ENCODE measurements at places on chromosomes 2 and 18.

GRCh38 chr2:179243046-179243445 lies 21.6 kb downstream of the SESTD1 start:
- no peak for DNase-seq

GRCh38 chr2:231332388-231332787 lies 63.1 kb upstream of the B3GNT7 start:
- DNase-seq: no peak

DNA sequence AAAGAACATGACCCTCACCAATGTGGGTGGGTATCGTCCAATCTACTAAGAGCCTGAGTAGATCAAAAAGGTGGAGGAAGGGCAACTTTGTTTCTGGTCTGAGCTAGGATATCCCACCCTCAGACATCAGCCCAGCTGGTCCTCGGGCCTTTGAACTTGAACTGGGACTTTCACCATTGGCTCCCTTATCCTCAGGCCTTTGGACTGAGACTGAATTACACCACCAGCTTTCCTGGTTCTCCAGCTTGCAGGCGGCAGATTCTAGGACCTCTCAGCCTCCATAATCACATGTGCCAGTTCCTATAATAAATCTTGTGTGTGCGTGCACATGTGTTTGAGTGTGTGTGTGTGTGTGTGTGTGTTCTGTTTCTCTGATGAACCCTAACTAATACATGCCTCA lies 10.6 kb downstream of the MGAT4A start:
- no peak for DNase-seq

DNA sequence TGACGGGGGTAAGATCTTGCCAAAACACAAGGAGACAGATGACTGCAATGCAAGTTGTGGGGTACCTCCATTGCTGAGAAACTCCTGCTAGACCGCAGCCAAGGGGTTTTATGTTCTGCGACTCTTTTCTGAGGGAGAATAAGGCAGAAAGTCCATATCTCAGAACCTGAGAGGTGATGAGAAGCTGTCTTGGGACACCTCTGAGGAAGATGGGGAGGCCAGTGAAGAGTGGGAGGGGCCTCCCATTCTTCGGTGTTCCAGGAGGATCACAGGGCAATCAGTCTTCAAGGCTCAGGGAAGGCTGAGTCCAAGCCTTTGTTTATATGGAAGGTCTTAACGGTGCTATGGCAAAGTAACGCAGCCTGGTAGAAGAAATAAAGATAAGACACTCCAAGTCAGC lies 18.0 kb downstream of the CYP27A1 start:
- no peak for DNase-seq

DNA sequence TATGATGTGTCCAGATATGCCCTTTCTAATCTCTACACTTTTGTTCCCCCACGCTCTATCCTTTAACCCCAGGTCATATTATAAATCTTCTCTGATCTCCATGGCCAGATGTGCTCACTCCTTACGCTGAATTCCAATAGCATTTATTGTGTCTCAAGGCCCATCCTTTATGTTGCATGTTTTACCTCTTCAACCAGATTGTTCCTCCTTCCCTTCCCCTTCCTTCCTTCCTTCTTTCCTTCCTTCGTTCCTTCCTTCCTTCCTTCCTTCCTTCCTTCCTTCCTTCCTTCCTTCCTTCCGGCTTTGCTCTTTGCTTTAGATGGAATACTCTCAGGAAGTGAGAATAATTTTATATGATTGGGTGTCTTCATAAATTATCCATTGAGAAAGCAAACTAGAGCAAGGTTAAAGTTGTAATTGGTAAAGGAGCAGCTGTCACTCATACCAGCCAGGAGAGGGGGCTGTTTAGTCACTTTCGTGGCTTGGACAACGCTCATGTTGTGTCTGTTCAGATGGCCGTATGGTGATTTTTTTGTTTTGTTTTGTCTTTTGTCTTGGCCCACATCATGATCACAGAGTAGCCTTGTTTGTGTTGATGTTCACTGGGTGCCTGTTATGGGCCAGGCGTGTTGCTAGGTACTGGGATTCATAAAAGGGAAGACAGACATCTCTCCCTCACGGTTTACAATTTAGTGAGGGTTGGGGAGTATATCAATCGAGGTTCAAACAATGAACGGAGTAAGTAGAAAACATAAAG lies 68.0 kb downstream of the DAW1 start:
- DNase-seq: no peak

- DNase-seq: no peak
Measured at GRCh38 chr18:13893418-13893760, 21.9 kb downstream of the MC2R start.
